DMS 273 treated with DMSO at 0.1 percent for 48 hours (cell line): ENCODE measurements at places on chromosomes 3 and 15.

GRCh38 chr15:93331545-93332167 is 242.6 kb upstream of the RGMA start:
- DNase-seq = no peak

GRCh38 chr3:4512895-4513616 is 19.9 kb downstream of the ITPR1 start:
- DNase-seq = no peak

DNA sequence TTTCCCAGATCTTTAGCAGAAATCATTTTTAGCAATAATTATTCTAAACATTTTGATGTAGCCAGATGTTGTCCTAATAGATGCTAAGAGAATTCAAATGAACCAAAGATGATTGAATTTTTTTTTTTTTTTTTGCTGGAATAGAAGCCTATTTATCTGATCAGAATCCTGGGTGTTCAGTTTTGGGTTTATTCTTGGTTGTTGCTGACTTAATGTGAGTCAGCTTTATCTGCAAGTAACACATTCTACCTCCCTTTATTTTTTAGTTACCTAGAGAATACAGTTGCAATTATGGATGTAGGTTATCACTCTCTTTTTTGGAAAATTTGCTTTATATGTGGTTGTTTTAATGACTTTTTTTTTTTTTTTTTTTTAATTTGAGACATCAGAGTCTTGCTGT is 6.4 kb downstream of the CEP97 start:
- DNase-seq = no peak

GRCh38 chr3:185175370-185175987 is 22.6 kb upstream of the C3orf70 start:
- DNase-seq = peak; percentile 52

GRCh38 chr3:6770397-6770690 is 90.6 kb upstream of the GRM7 start:
- no peak for DNase-seq

- no peak for DNase-seq
Observed at GRCh38 chr3:70999730-71000129, 583.8 kb downstream of the FOXP1 start.

DNA sequence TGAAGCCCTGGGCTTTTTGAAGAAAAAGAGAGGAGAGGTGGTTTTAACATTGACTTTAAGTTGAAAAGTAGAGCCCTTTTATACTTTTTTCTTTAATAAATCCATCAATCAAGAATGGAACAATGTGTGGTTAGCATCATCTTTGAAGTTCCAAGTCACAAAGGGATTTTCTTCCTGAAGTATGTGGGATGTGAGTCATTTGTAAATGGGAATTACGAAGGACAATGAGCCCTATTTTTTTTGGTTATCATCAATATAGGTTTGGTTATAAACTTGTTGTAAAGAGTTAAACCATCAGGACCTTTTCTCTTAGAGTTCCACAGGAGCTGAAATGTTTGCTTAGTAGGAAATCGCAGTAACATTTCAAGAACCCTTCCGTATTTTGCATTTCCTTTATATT is 38.3 kb downstream of the PIK3CA start:
- DNase-seq = no peak

DNA sequence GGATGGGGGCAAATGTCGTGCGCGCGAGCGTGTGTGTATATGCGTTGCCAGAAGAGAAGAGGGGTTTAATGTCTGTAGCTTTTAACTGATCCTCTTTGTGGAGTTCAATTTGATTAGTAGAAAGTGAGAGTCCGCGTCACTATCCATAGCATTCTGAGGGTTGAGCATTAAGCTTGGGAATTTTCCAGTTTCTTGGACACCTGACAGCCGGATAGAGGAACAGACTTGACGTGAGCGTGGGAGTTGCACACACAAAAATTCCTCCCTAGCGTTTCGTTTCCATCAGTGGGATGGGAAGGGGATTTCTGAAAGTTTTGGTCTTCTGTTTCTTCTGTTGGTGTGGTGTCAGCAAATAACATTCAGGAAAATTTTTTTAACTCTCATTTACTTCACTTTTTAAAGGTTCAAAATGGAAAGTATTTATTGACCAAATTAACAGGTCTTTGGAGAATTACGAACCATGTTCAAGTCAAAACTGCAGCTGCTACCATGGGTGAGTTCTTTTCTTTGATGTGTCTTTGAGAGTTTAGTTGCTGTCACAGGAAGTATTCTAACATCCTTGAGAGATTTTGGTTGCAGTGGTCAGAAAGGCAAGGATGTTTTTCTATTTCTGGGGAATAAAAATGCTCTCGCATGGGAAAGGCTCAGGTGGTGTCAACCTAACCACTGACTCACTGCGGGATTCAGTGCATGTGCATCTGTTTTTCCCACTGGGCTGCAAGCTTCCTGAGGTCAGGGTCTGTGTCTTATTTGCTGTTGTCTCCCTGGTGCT is 841 bp downstream of the POGLUT1 start:
- DNase-seq = peak; percentile 16

DNA sequence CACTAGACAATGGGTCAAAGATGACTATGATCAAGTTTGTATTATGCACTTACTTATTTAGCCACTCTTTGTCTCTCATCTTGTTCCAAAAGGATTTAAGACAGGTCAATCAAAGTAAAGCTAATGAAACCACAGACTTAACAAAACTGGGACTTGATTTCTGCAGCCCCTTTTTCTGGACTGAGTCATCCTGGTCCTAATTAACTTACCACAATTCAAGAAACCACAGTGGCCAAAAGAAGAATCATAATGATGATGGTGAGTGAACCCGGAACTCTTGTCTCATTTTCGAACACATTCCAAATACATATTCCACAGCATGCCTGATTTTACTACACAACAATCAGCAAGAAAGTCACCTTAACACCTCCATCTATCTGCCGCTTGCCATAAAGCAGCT is 1333.0 kb downstream of the ROBO1 start:
- no peak for DNase-seq

DNA sequence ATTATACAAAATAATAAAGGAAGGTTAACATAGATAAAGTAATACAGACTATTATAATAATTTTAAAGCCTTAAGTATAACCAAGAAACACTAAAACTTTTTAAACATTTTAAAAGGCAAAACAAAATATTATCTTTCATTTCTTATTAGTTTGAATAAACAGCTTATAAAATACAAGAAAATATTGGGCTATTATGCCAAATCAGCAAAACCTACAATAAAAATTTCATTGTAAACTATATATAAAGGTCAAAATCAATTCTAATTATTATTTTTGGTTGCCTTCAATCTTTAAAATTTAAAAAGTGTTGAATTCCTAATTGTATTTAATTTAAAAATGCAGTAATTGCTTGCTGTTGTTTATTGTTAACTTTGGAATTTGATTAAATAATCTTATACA is 430.0 kb downstream of the ROBO1 start:
- DNase-seq = no peak

DNA sequence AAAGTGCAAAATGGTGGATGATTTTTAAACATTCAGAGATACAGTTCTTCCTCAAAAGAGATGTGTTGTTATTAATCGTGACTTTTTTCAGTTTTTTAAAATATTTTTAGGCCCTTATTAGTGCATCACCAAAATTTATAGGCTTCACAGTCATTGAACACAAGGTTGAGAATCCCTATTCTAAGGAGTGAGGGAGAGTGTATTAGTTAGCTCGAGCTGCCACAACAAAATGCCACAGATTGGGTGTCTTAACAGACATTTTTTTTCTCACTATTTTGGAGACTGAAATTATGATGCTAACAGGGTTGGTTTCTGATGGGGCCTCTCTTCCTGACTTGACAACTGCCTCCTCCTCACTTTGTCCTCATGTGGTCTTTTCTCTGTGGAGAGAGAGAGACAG is 145.9 kb upstream of the TPRG1 start:
- no peak for DNase-seq

DNA sequence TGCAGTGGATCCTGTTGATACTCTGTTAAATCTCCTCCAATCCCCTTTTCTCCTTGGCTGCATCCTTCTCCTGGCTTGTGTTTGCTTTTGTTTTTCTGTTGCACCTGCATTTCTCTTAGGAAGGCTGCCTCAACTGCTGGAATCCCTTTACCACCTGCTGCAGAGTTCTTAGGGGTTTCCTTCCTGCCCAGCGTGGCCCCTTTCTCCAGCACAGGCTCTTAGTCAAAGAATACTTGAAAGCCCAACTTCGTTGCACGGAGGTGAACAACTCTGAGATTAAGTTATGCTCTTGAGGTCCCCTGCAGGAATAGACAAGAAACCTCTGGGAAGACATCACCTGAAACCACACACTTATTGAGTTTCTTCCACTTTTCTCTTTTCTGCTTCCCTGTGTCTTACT is 121.6 kb upstream of the GRM7 start:
- DNase-seq = no peak

- DNase-seq = no peak
Observed at GRCh38 chr3:195896361-195897080, 11.8 kb downstream of the TNK2 start.

DNA sequence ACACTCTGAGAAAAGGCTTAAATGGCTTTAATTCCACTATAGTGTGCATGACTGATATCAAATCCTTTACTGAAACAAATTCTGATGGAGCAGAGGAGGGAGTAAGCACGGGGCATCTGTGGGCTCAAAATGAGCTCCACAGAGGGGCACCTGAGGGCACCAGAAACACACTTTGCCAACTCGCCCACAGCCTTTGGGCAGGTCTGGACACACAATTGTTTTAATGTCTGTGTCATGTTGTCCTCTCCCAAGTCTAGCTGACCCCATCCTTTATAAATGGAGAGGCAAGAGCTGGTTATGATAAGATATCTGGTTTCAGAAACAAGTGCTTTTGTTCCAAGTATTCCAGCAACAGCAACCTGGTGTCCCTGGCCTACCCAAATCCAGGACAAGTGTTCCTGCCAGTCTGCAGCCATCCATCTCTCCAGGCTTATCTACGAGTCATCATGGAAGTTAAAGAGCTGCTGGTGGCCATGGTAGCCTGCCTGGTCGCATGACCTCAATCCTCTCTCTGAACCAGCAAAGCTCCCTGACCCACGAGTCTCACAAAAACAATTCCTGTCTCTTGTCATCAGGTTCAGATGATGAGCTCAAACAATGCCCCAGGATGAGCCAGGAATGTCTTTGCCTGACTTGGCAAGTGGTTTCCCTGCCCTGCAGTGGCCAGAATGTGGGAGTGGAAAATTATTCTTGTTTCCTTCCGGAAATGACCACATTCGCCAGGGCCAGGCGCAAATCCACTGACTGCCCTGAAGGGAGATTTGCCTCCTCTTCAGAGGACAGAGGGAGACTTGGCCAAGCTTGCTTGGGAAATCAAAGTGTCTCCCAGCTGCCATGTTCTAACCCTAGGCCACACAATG is 64.4 kb upstream of the TPM1 start:
- no peak for DNase-seq

- DNase-seq = no peak
Observed at GRCh38 chr3:117304681-117305080, 595.1 kb downstream of the TUSC7 start.

- peak; percentile 77 for DNase-seq
Observed at GRCh38 chr15:72231833-72232478, 966 bp upstream of the PKM start.

- DNase-seq = no peak
Observed at GRCh38 chr15:72482275-72482674, 8.1 kb downstream of the ARIH1 start.

DNA sequence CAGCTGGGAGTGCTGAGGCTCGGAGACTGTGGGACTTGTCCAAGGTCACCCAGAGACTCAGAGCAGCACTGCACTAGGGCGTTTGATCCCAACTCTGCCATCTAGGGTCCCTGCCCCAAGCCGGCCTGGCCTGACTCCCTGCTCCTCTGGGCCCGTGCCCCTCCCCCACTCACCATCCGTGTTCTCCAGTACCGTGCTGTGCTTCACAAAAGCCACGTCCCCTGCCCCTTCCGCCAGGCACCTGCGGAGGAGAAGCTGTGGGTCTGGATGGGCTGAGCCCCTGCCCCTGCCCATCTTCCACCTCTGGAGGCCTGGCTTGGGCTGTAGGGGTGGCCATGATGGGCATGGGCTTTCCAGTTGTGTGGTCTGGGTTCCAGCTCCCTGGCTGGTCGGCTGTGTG is 8.4 kb downstream of the MELTF start:
- no peak for DNase-seq

- DNase-seq = no peak
Observed at GRCh38 chr15:71366926-71367325, 251.7 kb downstream of the THSD4 start.

DNA sequence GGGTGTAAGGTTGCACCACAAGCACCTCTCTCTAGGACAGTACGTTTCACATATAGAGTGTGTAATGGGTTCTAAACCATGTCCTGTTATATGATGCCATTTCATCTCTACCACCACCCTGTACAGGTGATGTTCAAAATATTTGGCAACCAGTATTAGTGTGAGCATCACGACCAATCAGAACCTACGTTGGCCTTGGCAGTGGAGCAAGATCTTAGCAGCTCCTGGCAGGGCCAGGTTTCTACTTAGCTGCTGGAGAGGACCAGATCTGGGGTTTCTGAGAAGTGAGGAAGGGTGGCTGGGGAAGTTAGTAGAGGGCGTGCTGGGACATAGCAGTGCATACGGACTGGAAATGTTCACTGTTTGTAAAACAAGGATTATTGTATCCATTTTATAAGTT is 23.1 kb upstream of the MITF start:
- no peak for DNase-seq

DNA sequence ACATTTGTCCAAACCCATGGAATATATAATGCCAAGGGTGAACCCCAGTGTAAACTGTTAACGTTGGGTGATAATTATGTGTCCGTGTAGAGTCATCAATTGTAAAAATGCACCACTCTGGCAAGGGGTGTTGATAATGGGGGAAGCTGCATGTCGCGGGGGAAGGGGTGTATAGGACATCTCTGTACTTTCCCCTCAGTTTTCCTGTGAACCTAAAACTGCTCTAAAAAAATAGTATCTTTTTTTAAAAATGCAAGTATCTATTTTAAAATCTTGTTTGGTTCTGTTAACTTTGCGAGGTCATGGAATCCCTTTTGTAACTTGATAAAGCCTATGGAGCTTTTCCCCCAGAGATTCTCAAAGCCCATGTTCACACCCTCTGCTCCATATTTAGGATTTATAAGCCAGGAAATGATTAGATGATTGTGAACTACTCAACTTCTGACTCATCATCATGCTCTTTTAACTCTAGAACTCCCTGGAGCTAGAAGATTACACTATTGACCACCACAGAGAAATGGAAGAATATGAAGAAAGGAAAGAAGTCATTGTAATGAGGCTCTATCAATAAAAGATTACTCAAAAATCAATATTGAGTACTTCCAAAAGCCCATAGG is 56.1 kb upstream of the C3orf49 start:
- no peak for DNase-seq

- no peak for DNase-seq
Observed at GRCh38 chr15:83248151-83249029, 36.1 kb downstream of the BNC1 start.
